ENCODE measurements at places on chromosomes 3 and 15.

DNA sequence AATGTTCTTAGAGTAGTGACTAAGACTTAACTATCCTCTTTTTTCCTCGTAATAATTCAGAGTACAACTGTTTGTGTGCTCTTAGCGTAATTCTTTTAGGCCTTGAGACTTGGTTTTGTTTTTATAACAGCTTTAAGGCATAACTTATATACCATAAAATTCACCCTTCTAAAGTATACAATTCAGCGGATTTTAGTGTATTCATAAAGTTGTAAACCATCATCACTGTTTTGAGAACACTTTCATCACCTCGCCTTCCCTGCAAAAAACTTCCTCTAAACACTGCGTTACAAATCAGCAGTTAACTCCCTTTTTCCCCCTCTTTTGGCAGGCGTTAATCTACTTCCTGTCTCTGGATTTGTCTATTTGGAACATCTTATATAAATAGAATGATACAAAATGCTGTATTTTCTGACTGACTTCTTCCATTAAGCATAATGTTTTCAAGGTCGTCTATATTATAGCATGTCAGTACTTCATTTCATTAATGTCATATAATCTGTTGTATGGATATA is 18.7 kb downstream of the DNAJC13 start:
- DNase-seq, result peak; percentile 54

DNA sequence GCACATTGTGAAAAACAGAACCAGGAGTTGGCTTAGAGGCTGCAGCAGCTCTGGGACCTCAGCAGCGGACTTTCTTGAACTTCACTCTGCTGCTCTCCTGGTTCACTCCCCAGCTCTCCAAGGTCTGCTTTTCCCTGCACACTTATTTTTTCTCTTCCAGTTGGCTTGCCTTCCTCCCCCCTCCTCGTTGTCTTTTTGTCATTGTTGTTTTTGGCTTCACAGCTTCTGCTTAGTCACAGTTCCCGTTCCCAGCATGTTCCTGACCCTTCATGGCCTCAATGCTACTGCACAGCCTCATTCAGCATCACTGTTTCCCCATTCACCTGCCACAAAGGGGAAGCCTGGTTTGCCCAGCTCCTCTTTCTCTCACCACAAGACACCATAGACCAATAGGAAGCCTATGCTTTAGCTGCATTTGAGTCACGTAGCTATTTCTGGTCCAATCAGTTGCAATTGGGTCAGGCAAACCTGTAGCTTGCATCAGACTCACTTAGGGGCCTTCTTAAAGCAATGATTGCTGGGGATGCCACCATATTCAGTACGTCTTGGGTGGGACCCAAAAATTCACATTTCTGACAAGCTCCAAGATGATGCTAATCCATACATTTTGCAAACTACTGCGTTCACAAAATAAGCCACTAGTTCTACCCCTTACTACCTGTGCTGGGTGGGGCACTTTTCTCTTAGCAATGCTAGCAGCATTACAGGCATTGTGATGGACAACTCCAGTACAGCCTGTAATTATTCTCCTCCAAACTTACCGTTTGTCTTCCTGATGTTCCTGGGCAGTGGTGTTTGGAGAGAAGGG is 7.8 kb upstream of the SUMF1 start:
- DNase-seq, result peak; percentile 78

- DNase-seq, result peak; percentile 29
These were observed 193.6 kb downstream of the EPHA3 start for GRCh38 chr3:89300981-89301380.

GRCh38 chr15:95887666-95888390 is 442.7 kb upstream of the NR2F2 start:
- no peak for DNase-seq

DNA sequence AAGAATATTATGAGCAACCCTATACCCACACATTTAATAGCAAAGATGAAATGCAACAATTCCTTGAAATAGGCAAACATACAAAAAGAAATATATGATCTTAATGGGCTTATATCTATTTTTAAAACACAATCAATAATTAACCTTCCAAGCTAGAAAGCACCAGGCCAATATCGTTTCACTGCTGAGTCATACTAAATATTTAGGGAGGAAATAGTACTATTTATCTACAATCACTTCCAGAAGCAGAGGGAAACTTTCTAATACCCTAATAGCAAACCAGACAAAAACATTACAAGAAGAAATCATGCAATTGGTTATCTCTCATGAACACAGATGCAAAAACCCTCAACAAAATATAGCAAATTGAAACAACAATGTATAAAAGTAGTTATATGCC is 207.8 kb downstream of the MTHFS start:
- DNase-seq, result no peak

GRCh38 chr3:57074135-57074534 is 13.7 kb downstream of the SPATA12 start:
- no peak for DNase-seq

GRCh38 chr3:153437666-153438065 is 275.6 kb downstream of the RAP2B start:
- DNase-seq, result no peak

GRCh38 chr3:152719264-152719663 is 115.7 kb upstream of the P2RY1 start:
- peak; percentile 70 for DNase-seq

GRCh38 chr3:62041681-62042080 is 331.7 kb downstream of the FEZF2 start:
- no peak for DNase-seq

DNA sequence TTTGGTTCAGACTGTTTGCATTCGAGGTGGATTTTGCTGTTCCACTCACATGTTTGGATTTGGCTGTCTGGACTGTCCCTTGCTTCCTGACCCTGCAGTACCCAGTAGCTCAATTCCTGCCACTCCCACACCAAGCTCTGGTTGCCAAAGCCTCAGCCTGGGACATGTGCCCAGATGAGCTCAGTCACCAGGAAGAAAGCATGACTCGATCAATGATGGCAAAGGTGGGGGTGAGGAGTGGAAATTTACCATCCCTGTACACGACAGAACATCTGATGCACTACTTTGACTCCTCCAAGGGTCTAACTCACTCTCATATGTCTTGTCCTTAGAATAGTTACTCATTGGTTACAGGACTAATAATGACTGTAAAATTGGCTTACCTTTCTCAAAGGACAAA is 45.2 kb downstream of the ZNF385D start:
- peak; percentile 90 for DNase-seq

GRCh38 chr3:187728940-187729583 is 16.2 kb downstream of the BCL6 start:
- DNase-seq, result no peak

DNA sequence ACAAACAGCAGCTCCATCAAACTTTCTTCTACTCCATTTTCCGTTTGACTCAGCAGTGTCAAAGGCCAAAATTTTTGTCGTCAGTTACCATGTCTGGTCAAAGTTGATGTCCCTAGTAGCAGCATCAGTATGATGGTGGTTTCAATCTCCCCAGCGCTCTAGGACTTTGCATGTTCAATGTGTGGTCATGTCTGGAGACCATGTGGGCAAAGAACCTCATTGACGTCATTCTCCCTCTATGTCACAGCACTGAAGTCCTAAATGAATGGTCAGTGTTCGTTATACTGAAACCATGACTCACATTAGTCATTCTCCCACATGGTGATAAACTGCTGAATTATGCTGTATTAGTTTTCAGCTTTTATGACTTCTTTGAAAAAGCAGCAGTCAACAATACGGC is 23.2 kb downstream of the SHC4 start:
- DNase-seq, result peak; percentile 100

GRCh38 chr3:107612664-107613084 is 89.9 kb downstream of the BBX start:
- DNase-seq, result no peak

- DNase-seq, result no peak
These were observed 28.8 kb downstream of the NUP210 start for GRCh38 chr3:13391308-13391707.

DNA sequence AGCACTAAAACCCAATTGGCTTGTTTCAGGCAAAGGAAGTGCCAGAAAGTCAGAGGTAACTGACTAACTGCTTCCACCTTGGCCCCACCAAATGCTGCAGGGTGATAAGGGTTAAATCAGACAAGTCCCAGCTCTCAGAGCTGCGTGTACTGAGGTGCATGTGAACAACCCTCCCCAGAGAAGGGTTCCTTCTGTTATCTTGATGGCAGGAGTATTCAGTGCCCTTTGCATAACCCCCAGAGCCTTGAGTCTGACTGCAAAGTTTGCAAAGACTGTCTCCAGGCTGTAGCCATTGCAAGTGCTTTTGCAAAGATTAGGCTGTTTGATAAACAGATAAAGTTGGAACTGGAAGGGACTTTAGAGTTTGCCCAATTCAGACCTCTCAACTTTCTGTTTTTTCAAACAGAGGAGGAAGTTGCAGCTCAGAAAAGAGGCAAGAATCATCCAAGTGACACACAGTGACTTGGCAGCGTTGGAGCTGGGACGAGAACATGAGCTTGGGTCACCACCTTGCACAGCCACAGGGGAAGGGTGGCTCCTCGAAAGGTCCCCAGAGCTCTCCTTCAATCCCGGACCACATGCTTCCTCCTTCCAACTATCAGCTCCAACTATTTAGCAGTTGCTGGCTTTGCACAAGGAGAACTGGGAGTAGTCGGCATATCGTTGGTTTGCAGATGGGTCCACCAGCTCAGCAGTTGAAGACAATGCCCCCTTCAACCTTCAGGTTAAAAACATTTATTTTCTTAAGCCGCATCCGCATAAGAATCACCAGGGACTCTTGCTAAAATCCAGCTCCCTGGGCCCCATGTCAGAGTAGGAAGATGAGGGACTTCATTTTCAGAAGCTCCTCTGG is 224.8 kb upstream of the HES1 start:
- DNase-seq, result no peak

- no peak for DNase-seq
These were observed 20.5 kb downstream of the TRH start for GRCh38 chr3:129994883-129995559.

GRCh38 chr15:34609102-34610057 is 25.9 kb upstream of the GOLGA8B start:
- DNase-seq, result no peak

DNA sequence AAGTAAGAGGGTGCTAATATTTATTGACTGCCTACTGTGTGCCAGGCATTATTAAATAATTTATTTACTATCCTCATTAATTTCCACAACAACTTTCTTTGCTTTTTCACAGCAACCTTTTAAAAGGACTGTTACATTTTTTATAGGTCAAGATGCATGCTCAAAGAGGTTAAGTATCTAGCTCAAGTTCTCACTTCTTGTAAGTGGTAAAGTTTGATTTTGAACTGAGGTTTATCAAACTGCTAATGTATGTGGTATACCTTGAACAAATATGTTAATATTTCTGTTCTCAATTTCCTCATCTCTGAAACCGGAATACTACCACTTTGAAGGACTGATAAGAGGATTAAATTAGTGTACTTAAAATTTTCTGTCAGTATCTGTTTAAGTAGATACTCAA is 183.3 kb downstream of the AKAP13 start:
- no peak for DNase-seq

- DNase-seq, result no peak
These were observed 67.7 kb downstream of the CERS3 start for GRCh38 chr15:100461049-100461448.

- peak; percentile 64 for DNase-seq
These were observed 17.8 kb upstream of the NR2E3 start for GRCh38 chr15:71792521-71792920.

DNA sequence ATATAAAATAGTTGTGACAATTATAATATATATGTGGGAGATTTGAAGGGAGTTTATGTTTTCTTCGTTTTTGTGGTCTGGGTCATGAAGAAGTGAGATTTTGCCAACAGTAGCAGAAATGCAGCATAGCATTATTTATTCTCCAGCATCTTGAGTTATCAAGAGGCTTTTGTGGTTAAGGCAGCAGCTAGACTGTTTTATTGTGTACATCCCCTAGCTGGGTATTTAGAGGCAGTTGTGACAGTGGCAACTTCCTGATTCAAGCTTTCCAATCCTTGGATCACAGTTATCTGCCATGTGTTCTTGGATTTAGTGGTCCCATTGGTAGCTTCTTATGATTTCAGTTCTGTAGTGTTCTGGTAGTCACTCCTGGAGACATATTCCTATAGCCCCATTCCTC is 29.0 kb downstream of the ARIH1 start:
- no peak for DNase-seq

GRCh38 chr3:133944641-133945380 is 49.1 kb upstream of the RAB6B start:
- DNase-seq, result peak; percentile 95

GRCh38 chr3:45443459-45443858 is 55.1 kb downstream of the LARS2 start:
- DNase-seq, result no peak
